ENCODE measurements at places on chromosomes 4 and X.

DNA sequence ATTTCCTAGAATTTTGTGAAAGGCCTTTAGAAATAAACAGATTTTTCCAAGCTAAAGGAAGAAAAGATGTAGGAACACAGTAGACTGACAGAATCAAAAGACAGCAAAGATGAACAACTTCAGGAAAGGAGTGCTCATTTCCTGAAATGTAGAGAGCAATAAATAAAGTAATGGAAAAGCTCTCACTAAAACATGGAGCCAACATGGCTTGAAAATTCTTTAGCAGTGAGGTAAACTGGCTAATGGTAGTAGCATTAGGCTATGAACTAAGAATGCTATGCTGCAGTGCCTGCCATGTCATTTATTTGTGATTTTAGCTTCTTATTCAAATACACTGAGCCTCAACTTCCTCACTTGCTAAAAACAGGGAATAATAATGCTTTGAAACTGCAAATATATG, 108.7 kb downstream of the IQCM start:
- DNase-seq, result no peak

DNA sequence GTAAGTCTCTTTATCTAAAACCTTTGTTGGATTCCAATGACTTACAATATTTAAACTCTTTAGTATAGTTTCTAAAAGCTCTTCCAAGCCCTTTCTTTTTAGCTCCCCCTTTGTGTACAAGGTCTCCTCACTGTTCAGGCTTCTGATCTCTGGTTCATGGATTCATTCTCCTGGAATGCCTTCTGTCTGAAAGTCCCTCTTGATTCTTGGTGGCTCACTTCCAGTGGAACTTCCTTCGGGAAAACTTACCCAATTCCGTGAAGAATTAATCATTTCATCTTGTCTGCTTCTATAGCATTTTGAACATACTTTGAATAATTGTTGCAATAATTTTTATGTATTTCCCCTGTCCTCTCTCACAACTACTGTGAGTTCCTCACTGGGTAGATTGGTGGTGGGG, 3.6 kb downstream of the ARHGAP24 start:
- DNase-seq, result no peak

DNA sequence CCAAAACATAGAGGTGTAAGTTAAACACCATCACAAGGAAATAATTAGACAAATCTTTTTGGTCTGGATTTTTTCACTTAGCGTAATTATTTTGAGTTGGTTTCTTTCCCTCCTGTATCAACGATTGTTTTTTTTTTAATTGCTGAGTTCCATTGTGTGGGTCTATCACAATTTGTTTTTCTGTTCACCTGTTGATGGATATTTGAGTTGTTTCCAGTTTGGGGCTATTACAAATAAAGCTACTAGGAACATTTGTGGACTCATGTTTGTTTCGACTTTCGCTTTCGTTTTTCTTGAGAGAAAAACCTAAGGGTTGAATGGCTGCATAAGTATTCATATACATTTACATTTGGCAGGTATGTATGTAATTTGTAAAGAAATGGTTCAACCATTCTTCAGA, 20.4 kb upstream of the FBXW7 start:
- no peak for DNase-seq

GRCh38 chrX:51876441-51876840, 17.0 kb upstream of the MAGED1 start:
- DNase-seq, result no peak

DNA sequence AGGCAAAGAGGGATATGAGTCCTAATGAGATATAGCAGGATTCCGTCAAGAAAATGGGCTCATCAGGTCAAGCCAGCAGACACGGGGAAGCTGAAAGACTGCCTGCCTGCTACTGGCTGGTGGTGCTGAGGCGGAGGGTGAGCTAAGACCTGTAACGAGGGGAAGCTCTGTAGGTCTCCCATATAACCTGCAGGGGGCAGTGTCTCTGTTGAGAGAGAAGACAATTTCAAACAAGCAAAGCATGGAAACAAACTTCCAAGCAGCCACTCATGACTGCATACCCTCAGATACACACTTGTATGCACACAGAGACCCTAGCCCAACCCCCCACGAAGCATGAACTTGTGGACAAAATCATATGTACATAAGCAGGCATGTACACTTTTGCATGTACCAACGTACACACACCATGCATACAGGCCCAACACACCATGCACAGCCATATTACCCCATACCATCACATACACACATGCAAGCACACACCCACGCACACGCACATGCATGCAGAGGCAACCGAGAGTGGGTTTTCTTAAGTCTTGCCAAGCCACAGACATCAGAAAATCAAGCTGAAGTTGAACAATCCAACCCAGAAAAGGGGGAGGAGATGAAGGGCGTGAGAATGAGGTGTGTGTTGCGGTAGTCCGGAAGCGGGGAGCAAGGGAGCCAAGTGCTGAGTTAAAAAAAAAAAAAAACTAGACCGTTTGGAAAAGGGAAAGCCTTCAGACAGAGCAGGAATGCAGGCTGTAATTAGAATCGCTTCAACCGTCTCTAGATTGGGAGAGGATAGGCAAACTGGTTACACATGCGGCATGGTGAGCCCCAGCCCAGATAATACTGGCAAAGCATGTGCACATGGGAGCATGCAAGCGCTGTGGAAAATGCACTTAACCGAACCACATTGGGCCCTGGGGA, 71.0 kb downstream of the PJA1 start:
- DNase-seq, result no peak

- DNase-seq, result no peak
Measured at GRCh38 chr4:181308476-181309312, 934.5 kb upstream of the TENM3 start.

DNA sequence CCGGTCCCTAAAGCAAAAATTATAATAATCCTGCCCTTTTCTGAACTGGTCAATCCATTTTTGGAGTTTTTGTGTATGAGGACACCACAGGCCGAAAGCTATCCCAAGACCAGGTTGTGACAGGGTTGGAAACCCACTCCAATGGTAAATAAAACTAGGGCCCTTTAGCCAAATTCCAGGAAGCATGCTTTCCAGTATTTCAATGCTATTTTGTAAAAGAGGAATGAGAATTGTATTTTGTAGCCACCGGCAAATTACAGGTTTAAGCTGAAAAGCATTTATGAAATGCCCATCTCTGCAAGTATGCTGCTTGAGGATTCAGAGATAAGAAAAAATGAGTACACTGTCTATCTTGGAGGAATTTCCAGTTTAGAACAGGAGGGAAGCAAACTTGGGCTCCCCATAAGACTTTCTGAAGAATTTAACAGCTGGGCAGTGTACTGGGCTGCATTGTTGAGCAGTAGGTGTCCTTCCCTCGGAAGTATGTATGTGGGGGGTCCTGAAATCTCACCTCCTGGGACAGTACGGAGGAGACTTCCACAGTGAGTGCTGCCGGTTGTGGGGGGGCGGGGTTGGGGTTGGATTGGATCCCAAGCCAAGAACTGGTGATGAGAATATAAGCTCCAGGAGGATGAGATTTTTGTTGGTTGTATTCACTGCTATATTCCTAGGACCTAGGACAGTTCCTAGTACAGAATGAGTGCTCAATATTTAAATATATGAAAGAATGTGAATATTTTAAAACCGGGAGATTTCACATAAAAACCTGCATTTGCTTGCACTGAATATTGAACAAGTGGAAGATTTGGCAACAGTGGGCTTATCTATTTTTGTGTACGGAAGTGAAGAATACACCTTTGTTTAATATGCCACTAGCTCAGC, 26.8 kb downstream of the OCIAD2 start:
- DNase-seq, result no peak

DNA sequence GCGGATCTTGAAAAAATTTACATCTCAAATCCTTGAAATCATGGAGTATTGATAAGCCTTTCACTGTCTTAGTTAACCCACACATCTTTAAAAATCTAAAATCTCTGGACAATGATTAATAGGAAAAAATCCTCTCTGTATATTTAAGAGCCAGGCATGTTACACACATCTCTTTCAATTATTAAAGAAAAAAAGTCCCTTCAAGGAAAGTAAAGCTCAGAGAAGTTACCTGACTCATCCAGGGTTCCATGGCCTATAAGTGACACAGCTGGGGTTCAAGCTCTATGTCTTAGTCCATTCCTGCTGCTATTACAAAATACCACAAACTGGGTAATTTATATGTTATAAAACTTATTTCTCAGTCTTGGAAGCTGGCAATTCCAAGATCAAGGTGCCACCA, 14.2 kb upstream of the FGF16 start:
- no peak for DNase-seq

GRCh38 chr4:106451091-106451490, 82.5 kb upstream of the GIMD1 start:
- no peak for DNase-seq

DNA sequence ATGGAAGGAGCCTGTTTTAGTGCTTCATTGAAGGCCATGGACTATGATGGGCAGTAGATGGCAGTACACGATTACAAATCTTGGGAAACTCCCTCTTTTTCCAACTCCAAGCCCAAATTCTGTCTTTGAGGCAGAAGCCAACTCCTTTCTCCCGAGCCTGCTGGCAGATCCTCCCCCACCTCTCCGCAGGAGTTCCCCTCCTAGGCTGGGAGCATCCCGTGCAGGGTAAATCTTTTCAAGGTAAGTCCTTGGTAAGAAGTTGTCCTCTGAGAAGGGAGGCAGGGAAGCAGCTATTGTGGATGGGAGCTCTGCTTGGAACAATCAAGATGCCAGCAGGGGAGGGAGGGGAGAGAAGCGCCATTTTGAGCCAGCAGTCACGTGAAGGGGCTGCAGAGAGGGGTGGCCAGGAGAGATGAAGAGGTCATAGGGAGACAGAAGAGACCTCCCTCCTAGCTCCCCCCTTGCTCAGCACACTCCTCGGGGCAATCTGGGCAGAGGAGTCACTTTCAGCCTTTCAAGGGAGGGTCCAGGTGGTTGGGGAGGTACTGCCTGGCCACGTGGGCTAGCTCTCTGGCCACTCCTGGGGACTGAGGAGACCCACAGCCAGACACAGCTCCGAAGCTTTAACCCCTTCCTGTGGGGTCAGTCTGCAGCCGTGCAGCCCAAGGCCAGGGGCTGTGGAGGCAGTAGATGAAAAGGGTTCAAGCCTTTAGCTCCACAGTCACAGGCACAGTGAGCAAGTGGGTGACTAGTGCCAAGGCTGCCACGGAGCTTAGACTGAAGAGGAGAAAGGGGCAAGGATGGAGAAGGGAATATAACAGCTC, 9.6 kb downstream of the CC2D2A start:
- peak; percentile 61 for DNase-seq

DNA sequence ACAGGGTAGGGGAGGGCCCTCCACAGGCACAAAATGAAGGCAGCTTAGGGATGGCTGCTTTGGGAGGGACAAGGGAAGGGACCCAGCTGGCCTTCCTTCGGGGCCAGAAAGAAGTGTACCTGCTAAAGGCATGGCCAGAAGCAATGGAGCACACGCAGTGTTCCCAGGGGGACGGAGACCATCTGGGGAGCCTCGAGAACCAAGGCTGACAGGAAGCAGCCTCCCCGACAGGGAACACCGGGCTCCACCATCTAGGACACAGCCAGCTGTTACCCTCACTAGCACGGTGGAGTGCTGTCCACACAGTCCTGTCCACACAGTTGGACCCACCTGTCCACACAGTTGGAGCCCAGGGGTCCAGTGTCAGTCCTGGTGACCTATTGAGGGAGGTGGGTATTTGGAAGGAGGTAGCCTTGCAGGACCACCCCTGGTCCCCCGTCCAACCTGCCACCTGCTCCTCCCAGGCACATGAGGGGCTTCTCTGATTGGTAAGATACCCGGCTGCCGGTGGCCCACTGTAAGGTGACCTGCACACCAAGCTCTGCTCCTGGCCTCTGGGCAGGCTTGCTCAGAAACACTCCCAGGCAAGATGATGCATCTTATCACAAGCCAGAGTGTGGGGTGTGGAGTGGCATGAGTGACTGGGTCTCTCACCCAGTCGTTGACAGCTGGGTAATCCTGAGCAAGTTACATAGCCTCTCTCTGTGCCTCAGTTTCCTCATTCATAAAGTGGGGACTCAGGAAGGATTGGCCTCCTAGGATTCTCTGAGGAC, 20.5 kb upstream of the AFAP1 start:
- no peak for DNase-seq

GRCh38 chrX:155259752-155260151, 4.5 kb downstream of the RAB39B start:
- DNase-seq, result no peak

GRCh38 chrX:24253030-24253429, 60.8 kb downstream of the SUPT20HL2 start:
- no peak for DNase-seq

GRCh38 chr4:114729068-114729738, 130.6 kb downstream of the UGT8 start:
- no peak for DNase-seq

GRCh38 chr4:164252286-164252685, 501.6 kb upstream of the SMIM31 start:
- DNase-seq, result no peak

DNA sequence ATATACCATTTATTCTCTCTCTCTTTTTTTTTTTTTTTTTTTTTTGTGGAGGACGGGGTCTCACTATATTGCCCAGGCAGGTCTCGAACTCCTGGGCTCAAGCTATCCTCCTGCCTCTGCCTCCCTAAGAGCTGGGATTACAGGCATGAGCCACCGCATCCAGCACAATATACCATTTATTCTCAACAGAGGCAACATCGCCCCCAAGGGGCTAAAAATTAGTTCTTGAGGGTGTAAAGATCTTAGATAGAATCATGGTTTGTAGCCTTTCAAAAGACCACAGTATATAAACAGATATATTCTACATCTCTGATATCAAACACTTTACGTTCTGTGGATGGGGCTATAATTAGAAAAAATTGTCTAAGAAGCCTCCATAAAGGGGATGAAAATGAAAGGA, 39.8 kb upstream of the TCEAL2 start:
- no peak for DNase-seq

DNA sequence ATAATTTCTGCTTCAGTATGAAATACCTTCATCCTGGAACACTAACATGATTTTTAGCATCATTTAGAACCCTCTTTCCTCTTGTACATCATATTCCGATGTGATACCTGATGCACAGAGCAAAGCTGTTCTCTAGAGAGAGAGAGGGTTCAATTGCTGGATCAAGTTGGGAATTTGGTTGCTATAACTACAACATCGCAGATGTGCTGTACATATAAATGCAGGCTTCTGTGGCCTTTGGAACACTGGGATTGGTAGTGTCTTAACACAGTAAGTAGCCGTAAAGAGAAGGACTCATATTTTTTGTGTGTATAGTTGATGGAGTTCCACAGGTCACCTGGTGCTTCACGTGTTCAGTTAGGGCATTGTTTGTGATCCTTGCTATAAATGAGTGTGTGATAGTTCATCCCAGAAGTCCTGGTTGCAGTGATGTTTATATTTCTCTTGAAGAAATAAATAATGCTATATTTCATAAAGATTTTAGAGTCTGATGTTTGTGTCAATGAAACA, 119.2 kb downstream of the RAPGEF2 start:
- no peak for DNase-seq

DNA sequence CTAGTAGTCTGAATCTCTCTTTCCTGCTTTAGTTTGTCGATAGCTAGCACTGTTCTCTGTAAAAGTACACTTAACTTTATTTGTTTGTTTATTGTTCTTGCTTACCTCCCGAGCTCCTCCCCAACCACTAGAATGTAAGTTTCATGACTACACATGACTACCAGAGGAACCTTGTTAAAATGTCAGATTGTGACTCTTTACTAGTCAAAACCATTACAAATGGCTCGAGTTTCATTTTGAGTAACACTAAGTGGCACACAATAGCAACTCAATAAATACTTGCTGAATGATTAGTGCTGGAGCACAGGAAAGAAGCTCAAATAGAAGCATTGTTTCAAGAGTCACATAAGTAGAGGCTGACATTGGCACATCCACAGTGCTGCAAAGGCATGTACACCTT, 116.1 kb downstream of the MAPK10 start:
- DNase-seq, result no peak

- no peak for DNase-seq
Measured at GRCh38 chrX:66046612-66047235, 6.8 kb upstream of the VSIG4 start.

GRCh38 chrX:21926527-21927278, 13.8 kb upstream of the SMS start:
- DNase-seq, result no peak

Data from anterior cingulate cortex (tissue), 58 donors.